ENCODE measurements at places on chromosomes 12 and 14.

- peak; percentile 26 for DNase-seq
These were observed 156.7 kb upstream of the RTL1 start for GRCh38 chr14:101060171-101060601.

GRCh38 chr14:54355698-54356097 lies 41.1 kb upstream of the CDKN3 start:
- DNase-seq: no peak

DNA sequence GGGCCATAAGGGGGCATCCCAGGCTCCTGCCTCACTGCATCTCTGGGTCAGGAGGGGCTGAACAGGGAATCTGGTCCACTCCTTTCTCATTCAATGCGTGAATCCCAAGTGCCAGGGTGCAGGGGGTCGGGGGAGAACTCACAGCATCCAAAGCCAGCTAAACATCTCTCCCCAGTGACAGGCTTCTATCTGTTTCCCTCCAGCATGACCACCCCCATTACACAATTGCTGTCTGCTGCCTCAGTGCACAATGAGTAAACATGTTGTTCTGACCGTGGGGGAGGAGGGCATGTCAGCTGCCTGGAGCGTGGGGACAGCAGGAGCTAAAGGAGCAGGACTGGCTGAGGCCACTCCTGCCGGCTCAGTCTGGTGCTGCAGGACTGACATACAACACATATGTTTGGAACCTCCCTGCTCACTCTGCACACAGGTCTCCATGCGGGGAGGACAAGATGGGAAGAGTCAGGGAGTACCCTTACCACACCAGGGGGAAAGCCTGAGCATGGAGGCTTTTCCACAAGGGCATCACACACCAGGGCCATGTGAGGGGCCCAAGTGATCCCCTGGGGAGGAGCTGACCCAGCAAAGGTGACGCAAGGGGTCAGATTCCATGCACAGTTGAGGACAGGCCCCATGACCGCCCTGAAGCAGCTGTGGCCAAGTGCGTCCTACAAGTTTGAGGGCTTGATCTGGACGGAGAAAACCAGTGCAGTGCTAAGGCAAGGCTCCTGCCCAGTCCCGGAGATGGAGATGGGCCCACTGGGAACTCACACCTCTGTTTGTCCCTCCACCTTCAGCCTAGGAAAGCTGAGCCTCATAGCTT lies 1.4 kb downstream of the TNS2 start:
- peak; percentile 94 for DNase-seq

DNA sequence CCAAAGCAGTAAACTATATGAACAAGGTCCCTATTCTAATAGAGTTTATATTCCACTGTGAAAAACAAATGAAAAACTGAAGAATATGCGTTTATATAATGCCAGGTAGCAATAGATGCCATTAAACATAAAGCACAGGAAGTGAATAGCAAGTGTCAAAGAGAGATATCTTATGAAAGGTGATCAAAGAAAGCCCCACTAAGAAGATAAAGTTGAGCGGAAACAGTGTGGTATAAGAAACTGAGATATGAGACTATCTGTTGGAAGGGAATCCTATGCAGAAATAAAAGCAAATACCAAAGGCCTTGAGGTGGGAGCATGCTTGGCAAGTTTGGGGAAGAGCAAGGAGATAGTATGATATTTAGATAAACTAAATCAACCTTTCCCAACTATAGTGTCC lies 123.1 kb upstream of the FAR2 start:
- no peak for DNase-seq

DNA sequence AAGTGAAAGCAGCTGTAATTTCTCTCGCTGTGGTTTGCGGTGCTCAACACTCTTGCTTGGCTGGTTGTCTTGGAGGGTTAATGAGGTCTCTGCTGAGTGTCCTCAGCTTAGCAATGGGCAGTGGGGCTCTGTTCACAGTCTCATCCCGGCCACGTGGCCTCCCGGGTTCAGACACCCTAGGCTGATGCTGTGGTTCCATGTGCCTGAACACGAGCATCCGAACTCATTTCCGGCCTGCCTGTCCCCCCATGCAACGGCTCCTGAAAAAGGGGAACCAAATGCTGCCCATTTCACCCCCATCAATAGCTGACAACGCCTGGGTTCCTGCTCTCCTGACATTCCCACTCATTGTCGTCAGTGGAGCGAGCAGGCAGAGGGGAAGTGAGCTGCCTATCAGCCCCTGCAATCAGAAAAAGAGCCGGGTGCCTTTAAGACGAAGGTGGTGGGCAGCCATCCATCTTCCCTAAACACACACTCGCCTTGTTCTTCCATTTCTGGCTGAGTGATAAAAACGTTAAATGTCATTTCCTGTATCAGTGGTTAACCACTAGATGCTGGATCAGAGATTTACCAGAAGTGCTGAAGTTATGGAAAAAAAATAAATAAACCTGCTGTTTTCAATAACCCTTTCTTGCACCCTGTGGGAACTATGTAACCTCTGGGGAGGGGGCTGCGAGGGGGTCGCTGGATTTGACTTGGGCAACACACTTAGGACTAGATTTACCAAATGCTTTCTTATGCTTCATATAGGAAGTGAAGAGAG lies 60.3 kb upstream of the BCL2L14 start:
- peak; percentile 52 for DNase-seq

DNA sequence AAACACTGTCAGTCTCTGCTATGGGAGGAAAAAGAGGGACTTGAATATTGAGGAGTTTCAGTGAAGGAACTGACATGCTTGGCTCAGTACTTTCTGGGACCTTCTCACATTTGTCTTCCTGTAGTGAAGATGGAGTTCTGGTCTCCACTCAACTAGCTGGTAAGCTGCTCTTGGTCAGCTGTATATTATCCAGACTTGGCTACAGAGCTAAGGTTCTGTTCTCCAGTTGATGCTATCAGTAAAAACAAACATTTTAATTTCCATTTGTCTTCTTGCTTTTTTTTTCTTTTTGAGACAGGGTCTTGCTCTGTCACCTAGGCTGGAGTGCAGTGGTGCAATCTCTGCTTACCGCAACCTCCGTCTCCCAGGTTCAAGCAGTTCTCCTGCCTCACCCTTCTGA lies 5.3 kb downstream of the RNF34 start:
- no peak for DNase-seq

DNA sequence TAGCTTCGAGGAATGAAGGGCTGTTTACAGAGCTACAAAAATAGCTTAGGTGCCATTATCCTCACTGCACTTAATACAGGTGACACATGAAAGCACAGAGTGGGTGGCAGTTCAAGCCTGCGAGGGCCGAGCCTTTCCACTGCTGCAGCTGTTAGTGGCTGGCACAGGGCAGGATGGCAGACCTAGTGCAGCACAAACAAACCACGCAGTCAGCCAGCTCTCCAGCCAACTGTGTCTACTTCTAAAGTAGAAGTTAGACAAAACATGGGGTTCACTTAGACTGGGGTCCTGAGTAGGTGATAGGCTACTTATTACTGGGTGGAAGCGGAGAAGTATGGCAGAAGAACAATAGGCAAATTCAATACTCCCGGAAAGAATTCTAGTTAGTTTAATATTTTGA lies 95.4 kb downstream of the DUSP16 start:
- no peak for DNase-seq

DNA sequence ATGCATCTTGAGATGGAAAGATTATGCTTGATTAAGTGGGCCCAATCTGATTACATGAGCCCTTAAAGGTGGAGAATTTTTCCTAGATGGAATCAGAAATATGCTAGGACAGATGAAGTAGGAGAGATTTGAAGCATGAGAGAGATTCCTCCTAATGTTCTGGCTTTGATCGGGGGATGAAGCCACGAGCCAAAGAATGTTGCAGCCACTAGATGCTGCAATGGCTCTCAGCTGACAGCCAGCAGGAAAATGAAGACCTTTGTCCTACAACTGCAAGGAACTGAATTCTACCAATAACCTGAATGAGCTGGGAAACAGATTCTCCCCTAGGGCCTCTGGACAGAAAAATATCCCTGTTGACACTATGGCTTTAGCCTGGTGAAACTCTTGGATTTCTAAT lies 82.6 kb upstream of the ATP2B1 start:
- DNase-seq: no peak

- no peak for DNase-seq
These were observed 55.4 kb downstream of the TEAD4 start for GRCh38 chr12:3014641-3015040.

- DNase-seq: no peak
These were observed 35.6 kb downstream of the PTGER2 start for GRCh38 chr14:52349731-52350130.

DNA sequence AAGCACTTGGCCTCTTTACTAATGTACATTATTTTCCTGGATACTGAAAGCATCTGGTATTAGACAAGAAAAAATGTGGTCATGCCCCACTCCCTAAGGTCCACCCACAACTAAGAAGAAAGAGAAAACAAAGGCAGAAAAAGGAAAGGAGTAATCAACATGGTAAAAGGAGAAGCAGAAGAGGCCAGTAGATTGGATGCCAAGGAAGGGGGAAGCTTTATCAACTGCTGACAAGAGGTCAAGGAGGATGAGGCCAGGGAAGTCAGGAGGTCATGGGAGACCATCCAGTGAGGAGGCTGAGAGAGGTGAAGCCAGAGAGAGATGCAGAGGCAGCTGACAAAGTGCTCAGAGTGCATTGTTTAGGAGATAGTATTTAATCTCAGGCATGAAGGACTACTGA lies 383.5 kb downstream of the ZFP36L1 start:
- DNase-seq: no peak

DNA sequence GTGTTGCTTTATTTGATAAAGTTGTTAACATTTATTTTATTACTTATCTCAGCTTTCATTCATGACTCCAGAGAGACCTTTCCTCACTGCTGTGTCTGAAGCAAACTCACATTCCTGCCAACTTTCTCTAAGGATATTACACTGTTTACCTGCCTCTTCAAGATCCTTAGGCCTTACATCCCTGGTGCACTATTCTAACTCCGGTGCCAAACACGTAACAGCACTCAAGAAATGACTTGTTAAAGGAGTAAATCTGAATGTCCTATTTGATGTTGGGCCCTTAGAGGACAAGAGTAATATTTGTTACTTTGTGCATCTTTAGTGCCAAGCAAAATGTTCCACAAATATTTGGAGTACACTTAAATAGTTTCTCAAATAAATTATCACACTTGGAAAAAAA lies 324.1 kb upstream of the FLRT2 start:
- no peak for DNase-seq

DNA sequence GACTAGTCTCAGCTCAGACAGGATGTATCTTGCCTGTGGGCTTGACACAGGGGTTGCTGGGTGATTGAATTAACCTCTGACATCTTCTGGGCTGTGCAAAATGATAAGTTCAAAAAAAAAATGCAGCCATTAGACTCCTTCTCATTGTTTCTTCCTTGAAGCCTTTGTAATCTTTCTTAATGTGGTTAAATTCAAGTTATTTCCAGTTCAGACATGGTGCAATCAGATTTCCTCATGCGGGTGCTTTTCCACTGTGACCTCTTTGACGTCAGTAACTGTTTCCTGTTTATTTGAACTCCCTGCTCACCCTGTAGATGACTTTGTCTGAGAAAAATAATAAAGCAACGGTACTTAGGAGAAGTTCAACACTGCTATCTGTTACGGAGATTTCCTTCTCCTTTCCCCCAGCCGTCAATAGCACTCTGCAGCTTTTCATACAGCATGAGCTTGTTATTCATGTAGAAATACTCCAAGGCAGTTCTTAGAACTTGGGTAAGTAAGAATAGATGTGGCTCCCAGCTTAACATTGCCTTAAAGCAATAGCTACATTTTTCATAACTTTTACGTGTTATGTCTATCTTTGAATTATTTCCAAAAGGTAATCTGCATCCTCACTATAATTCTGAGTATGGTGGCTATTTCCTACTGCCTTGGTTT lies 155.5 kb downstream of the PRKCH start:
- DNase-seq: no peak

DNA sequence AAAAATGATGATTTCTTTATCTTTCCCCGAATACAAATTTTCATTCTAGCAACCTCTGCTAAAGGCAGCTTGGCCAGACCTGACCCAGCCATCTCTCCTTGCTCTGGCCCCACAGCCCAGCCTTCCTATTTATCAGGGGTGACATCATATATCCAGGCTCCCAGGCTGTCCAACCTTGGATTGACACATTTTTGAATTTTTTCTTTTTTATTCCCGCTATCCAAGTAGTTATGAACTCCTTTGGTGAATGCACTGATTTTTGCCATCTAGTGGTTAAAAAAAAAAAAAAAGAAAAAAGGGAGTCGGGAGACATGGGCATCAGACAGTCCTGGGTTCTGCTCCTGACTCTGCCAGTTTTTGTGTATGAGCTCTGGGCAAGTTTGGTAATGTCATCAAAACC lies 120.5 kb downstream of the PTPN11 start:
- no peak for DNase-seq

DNA sequence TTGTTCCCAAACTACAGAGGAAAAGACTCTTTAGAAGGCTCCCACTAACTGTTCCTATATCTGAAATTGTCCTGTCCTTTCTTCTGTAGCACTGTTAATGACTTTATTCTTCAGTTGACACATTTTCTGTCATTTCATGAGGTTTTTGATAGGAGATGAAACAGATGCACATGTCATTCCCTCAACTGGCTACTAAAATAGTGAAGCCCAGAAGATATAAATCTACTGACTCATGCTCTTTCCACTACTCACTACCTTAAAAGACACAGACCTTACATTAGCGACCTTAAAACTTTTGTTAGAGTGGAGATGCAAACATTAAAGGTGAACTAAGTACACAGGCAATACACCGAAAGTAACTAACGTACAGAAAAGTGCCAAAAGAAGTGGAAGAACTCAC lies 59.5 kb upstream of the ANKS1B start:
- no peak for DNase-seq

DNA sequence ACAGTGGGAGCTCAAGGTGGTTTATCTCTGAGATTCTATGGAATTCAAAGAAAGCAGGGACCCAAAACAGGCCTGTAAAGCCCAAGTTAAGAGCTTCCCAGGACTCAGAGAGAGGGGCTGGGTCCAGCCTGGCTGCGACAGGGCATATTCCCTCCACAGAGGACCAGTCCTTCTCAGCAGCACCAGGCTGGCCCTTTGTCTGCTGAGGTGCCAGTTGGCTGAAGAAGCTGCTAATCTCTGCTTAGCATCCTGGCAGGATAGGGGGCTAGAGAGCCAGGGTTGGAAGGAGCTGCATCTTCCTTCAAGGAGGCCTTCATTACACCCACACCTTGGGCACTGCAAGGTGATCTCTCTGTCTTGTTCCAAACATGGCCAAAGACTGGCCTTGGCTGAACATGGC lies 68.3 kb upstream of the TUNAR start:
- DNase-seq: no peak

GRCh38 chr14:55603401-55603953 lies 23.5 kb downstream of the KTN1 start:
- DNase-seq: no peak

DNA sequence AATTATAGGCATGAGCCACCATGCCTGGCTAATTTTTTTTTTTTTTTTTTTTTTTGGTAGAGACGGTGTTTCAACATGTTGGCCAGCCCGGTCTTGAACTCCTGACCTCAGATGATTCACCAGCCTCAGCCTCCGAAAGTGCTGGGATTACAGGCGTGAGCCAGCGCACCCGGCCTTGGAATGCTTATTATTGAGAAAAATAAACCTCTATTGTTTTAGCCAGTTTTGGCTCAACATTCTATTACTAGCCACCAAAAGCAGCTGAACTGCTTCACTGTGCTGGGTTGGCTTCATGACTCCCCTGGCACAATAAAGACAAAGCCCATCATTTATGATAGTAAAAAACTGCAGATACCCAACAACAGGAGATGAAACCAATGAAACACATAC lies 93.5 kb upstream of the CEP83 start:
- peak; percentile 41 for DNase-seq

GRCh38 chr12:68978678-68979077 lies 45.7 kb upstream of the CPM start:
- DNase-seq: no peak

All from dorsolateral prefrontal cortex (tissue), 122 donors.